ENCODE measurements at places on chromosomes 2 and 18.

GRCh38 chr18:3014503-3015203, 1.7 kb upstream of the LPIN2 start:
- DNase-seq = no peak

DNA sequence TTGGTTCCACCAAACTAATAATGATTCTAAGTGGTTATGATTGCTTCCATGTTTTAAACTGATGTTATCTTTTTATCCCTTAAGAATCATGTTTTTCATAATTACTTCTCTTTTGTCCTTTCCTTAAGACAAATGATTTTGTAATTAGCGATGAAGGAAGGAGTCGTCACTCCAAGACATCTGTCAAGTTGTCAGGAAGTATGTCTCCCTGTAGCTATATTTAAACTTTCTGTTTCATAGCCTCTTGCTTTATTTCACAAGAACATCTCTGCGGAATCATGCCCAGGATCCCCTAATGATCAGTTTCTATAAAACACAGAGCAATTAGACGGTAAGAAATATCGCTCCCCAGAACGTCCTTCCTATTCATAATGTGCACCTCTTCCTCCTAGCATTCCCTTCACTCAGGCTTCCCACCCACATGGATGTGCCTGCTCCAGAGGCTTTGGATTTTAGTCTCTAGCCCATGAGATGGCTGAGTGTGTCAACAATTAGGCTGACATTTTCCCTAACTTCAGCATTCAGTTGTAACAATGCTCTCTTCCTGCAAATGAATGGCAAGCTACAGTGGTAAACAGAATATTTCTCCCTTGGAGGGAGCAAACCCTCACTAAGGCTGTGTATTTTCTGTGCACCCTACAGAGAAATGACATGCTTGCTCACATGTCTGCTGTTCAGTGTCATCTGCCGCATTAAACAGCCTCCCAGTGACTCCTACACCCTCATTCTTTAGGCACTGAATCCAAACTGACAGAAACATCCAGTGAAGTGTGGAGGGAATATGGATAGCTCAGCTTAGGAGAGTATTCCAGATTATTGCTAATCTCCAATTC, 879.6 kb upstream of the CELF4 start:
- DNase-seq = no peak

DNA sequence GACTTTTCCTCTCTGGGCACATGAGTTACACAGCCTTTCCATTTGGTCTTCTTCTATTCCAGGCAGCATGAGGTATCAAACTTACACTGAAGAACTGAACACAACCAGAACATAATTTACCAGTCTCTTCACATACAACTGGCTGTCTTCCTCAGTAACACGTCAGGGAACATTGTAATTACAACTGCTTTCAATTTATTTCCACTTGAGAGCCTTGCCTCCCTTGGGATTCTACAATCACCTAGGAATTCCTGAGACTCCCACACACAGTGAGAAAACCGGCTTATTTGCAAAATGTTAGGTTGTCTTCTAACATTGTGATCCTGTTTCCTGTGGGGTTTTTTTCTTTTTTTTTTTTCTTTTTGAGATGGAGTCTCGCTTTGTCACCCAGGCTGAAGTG, 149.9 kb downstream of the TMX3 start:
- DNase-seq = no peak

GRCh38 chr2:226800941-226801784, 1.5 kb upstream of the IRS1 start:
- DNase-seq = no peak

GRCh38 chr2:47892338-47892730, 14.0 kb downstream of the FBXO11 start:
- DNase-seq = no peak

GRCh38 chr2:20744366-20745335, 77.7 kb downstream of the GDF7 start:
- no peak for DNase-seq

DNA sequence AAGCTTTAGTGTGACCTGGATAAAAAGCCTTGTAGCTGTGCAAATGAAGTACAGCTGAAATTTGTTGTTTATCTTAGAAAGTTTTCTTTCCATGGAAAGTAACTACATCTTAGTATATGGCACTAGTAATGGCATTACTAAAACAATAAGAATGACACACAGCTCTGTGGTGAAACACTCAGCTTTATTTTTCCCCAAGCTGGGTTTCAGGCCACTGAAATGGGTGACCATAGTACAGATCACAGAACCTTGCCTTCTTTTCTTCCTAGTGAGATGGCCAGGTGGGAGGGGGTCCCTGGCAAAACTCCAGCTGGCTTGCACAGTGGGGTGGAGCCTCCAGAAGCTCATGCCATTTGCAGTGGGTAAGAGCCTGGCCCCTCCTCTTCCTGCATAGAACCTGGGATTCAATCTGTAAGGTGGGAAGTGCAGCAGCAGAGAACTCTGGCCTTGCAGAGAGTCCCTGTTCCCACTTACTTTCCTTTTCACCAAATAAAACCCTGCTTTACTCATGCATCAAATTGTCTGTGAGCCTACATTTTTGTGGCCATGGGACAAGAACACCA, 17.6 kb upstream of the GRP start:
- DNase-seq = no peak

GRCh38 chr2:12196495-12196894, 450.1 kb downstream of the LPIN1 start:
- DNase-seq = no peak

- no peak for DNase-seq
Measured at GRCh38 chr18:59877361-59877760, 22.4 kb upstream of the PMAIP1 start.

DNA sequence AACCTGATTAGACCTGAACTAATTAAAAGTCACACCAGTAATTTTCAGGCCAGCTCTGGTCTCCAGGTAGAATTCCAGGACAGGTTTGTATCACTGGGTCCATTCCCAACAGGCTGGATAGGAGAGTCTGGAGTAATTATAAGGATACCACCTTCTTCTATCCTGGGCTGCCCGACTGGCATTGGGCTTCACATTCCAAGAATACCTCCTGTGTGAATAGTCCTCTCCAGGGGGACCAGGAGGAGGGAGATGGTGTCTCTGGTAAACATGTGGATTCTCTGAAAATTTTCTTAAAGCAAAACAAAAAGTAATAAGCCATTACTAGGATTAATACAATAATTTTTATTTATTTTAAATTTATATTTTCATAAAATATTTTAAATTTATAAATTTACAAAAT, 17.3 kb downstream of the DUSP11 start:
- no peak for DNase-seq

Measured in NCI-H1048 (cell line).